Smooth muscle cell of the pulmonary artery (primary cell): ENCODE measurements at places on chromosomes 7 and 10. TPM values are rescaled to one million over a fixed set of nuclear protein-coding genes. Genes with fewer than 3 reads are reported as not detected.

Gene GPR15LG
- not detected in 2 replicates for total RNA-seq

Gene CDH23
- total RNA-seq, result 0.07 and 0.13 TPM in 2 replicates

Gene SEMA4G
- 2.2 and 3.0 TPM in 2 replicates for total RNA-seq

Gene HMX3
- total RNA-seq, result not detected in 2 replicates

Gene STAG3
- total RNA-seq, result 0.99 and 2.2 TPM in 2 replicates

Gene ARHGEF35
- total RNA-seq, result 0.63 and 1.3 TPM in 2 replicates

Gene GARS1
- 276 and 306 TPM in 2 replicates for total RNA-seq

Gene CABCOCO1
- 0.26 and 0.36 TPM in 2 replicates for total RNA-seq

Gene GIMAP1
- 0.03 TPM in 1 of 2 replicates, not detected in the other for total RNA-seq

Gene OR13A1
- not detected in 2 replicates for total RNA-seq

Gene CHRM2
- 3.0 and 8.7 TPM in 2 replicates for total RNA-seq

Gene JAZF1
- total RNA-seq, result 9.7 and 11.7 TPM in 2 replicates

Gene LIPF
- not detected in 2 replicates for total RNA-seq

Gene TAF6
- total RNA-seq, result 63.1 and 64.4 TPM in 2 replicates

Gene PDGFA
- total RNA-seq, result 61.0 and 91.5 TPM in 2 replicates

Gene ZNF365
- total RNA-seq, result 6.0 and 11.0 TPM in 2 replicates

Gene ITIH2
- total RNA-seq, result not detected in 2 replicates

Gene C10orf143
- 0.13 and 0.30 TPM in 2 replicates for total RNA-seq

Gene SPDYE2
- not detected in 2 replicates for total RNA-seq

Gene NKX1-2
- total RNA-seq, result not detected in 2 replicates

Gene HYAL4
- total RNA-seq, result not detected in 2 replicates

Gene NKX2-3
- total RNA-seq, result not detected in 2 replicates

Gene DCLRE1C
- total RNA-seq, result 7.7 and 10.9 TPM in 2 replicates

Gene MYL10
- total RNA-seq, result not detected in 2 replicates

Gene DPCD
- total RNA-seq, result 28.9 and 30.9 TPM in 2 replicates

Gene ZNF92
- 2.5 and 3.1 TPM in 2 replicates for total RNA-seq

Gene SPDYE2B
- total RNA-seq, result not detected in 2 replicates

Gene CAMK2B
- total RNA-seq, result 0.26 and 0.63 TPM in 2 replicates

Gene DNAJC12
- total RNA-seq, result 1.3 and 4.8 TPM in 2 replicates

Gene PON3
- 0.13 TPM in 1 of 2 replicates, not detected in the other for total RNA-seq

Gene SH2D4B
- 0.07 TPM in 1 of 2 replicates, not detected in the other for total RNA-seq

Gene CPSF4
- 24.5 and 31.0 TPM in 2 replicates for total RNA-seq

Gene TEX36
- total RNA-seq, result not detected in 2 replicates

Gene BTAF1
- total RNA-seq, result 43.1 and 48.8 TPM in 2 replicates

Gene MAGI2
- total RNA-seq, result 9.8 and 14.9 TPM in 2 replicates

Gene SPDYE1
- not detected in 2 replicates for total RNA-seq

Gene NUTM2B
- 0.30 and 0.39 TPM in 2 replicates for total RNA-seq

Gene ITIH5
- 3.6 and 24.9 TPM in 2 replicates for total RNA-seq

Gene CCL24
- not detected in 2 replicates for total RNA-seq

Gene LUC7L2
- total RNA-seq, result 43.5 and 47.7 TPM in 2 replicates
